ENCODE measurements at places on chromosomes 12 and 14.

GRCh38 chr12:104275689-104276088, 27.9 kb upstream of the EID3 start:
- no peak for DNase-seq

DNA sequence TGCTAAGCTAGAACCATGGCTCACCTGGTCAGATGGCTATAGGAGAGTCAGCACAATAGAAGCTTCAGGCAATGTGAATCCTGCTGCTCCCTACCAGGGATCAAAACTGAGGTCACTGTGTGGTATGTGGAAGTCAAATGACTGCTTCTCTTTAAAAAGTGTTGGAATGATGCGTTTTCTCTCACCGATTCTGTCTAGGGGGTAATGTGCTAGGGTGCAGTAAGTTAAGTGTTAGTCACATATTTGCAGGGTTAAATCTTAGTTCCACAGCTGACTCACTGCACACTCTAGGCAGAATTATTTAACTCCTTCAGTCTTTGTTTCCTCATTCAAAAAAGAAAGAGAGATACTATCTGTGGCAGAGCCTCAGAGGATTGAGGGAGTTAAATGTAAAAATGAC, 696.6 kb downstream of the DIO2 start:
- no peak for DNase-seq

GRCh38 chr12:89468648-89469326, 55.8 kb downstream of the GALNT4 start:
- no peak for DNase-seq

GRCh38 chr14:69152181-69152901, 578 bp downstream of the DCAF5 start:
- DNase-seq, result no peak

DNA sequence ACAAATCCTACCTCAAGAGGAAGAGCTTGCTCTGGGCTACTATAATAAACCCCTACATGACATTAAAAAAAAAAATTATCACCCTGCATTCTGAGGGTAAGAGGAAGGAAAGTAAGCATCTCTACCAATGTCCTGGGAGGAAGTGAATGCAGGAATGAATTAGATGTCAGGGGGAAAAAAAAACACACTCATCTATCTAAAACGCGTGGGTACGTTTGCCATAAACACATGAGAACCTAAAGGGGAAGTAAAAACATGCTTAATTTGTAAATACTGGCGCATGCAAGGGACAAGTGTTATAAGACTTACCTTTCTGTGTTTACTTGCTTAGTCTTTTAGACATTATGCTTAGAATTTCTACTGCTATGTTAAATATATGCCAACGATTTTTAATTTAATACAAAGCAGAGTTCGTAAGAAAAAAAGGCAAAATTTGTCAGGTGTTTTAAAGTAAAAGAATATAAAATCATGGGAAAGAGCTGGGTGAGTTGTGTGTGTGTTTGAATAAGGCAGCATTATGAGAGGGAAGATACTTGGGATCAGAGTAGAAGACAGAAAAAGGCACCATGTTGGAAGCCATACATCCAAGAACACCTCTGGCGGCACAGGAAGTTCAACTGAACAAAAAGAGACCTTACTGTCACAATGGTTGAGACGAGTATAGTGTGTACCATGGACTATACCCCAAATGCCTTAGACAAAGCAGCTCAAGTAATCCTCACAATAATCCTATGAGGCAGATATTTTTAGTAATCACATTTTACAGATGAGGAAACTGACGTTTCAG, 1.5 kb downstream of the TMED8 start:
- no peak for DNase-seq

- no peak for DNase-seq
These were observed 688 bp upstream of the RASSF3 start for GRCh38 chr12:64609536-64610078.

DNA sequence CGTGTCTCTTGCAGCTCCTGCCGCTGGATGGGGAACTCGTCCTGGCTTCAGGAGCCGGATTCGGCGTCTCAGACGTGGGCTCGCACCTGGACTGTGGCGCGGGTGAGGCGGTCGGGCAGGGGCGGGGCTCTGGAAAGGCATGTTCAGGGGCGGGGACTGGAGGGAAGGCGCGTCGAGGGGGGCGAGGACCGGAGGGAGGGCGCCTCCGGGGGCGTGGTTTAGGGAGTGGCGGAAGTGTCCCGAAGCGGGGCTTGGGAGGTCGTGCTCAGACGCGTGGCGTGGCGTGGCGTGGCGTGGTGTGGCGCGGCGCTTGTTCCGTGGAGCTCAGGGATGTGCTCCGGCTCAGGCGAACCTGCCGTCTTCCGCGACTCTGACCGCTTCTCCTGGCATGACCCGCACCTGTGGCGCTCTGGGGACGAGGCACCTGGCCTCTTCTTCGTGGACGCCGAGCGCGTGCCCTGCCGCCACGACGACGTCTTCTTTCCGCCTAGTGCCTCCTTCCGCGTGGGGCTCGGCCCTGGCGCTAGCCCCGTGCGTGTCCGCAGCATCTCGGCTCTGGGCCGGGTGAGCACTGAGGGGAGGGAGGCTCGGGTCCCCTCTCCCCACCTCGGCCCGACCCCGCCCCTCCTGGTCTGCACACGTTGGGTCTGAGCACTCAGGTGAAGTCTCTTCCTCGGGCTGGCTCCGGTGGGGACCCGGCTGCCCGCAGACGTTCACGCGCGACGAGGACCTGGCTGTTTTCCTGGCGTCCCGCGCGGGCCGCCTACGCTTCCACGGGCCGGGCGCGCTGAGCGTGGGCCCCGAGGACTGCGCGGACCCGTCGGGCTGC, 6.2 kb downstream of the AMN start:
- peak; percentile 24 for DNase-seq

- no peak for DNase-seq
These were observed 57.2 kb upstream of the CCND2 start for GRCh38 chr12:4216187-4216927.

- no peak for DNase-seq
These were observed 3.5 kb downstream of the FOS start for GRCh38 chr14:75282170-75282554.

DNA sequence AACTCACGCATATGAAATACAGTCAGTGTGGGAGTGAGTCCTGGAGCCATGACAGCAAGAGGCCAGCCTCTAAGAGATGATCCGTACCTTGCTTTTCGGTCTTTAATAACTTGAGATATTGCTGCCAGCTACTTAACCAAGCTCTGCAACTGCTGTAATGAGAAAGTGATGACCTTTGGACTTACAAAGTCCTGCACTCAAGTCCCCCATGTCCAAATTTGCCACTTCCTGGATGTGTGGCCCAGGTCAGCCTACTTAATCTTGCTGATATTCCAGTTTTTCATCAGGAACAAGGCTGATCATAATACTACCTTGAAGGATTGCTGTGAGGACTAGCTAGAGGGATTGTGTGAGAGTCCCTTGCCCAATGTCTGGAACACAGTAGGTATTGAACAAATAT, 33.8 kb upstream of the DUSP6 start:
- no peak for DNase-seq
